ENCODE measurements at places on chromosomes 5 and 9.
A peak's percentile ranks its signal among the peaks of the same experiment; 100 is the strongest.

GRCh38 chr5:177431317-177432142 is 5.1 kb downstream of the GRK6 start:
- DNase-seq, result no peak

DNA sequence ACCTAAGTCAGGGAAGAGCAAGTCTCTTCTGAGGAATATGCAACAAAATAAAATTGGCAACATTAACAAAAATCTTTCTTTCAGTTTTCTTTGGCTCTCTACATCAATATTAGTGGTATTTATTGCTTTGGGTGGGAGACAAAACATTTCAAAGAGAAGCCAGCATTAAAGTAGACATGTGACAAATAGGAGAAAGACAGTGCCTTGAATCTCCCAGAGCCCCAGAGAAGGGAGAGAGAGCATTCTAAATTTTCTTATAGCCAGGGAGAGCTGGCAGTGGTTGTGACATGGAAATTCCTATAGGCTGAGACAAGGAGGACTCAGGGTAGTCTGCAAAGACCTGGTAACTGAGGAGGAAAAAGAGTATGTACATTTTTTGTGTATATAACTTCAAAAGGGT is 79.4 kb upstream of the NREP start:
- DNase-seq, result peak; percentile 50

GRCh38 chr5:168302785-168303184 is 11.3 kb downstream of the WWC1 start:
- peak; percentile 65 for DNase-seq

DNA sequence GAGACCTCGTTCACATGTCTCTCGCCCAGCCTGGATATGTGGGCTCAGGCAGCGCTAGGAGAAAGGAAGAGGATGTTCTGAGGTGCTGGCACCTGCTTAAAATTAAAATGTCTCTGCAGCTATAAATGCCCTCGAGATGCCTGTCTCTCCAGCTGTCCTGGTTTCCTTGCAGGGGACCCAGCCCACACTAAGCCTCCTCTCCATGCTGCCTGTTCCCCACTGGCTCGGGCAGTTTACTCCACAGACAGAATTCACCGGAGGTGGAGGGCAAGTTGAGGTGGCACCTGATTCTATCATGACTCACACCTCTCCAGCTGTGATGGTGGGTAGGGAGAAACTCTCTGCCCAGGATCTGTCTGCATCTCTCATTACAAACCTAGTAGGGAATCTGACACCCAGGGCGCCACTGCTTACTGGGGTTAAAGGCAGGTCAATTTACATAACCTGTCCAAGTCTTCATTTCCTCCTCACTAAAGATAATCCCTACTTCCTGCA is 420.9 kb downstream of the SPOCK1 start:
- DNase-seq, result peak; percentile 52

DNA sequence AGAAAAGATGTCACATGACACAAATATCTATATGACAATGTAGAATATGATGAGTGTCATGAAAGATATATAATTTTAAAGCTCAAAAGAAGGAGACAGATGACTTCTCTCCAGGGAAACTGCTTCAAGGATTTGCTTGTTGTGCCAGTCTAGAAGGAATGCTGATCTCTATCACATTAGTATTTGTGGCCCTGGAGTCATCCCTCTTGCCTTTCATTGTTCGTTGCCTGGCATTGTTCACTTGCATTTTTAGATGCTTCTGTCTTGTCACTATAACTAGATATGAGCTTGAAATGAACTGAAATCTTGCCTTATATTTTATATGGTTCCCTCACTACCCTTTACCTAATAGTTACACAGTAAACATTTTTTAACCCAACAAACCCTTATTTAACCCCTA is 207.5 kb downstream of the ZNF608 start:
- no peak for DNase-seq

- DNase-seq, result no peak
Observed at GRCh38 chr9:78009186-78009585, 22.4 kb downstream of the GNAQ start.

- peak; percentile 12 for DNase-seq
Observed at GRCh38 chr5:149581931-149582768, 852 bp downstream of the ARHGEF37 start.

- no peak for DNase-seq
Observed at GRCh38 chr5:157860898-157861890, 2.2 kb upstream of the CLINT1 start.

All from GM23248 (cell line).